ENCODE measurements at places on chromosomes 4 and X. TPM values are rescaled to one million over a fixed set of nuclear protein-coding genes. Genes with fewer than 3 reads are reported as not detected.

Gene RAB41
- not detected for polyA plus RNA-seq

DNA sequence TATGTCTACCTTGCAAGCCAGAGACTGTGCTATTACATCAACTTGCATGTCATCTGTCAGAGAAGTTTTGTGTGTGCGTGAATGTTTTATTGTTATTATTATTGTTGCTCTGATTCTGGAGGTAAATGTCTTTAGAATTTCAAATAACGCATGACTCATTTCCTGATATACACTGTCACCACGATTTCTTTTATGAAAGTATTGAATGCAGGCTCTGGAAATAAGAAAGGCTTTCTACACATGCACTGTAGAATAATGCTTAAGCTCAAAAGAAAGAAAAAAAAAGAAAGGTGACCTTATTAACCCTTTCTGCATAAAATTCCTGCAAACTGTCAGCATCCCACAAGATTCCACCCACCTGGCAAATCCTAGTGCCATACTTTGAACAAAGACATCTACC is 632.9 kb downstream of the ZNF674 start:
- DNase-seq, result no peak

- no peak for DNase-seq
Measured at GRCh38 chr4:67198727-67199126, 346.6 kb downstream of the CENPC start.

Gene MAGEA6
- not detected for polyA plus RNA-seq

Gene AREG
- polyA plus RNA-seq, result 1.6 TPM

GRCh38 chr4:11424000-11424399 is 4.7 kb downstream of the HS3ST1 start:
- DNase-seq, result peak; percentile 58

Gene KDR
- polyA plus RNA-seq, result 10.6 TPM

Gene GLRA3
- polyA plus RNA-seq, result not detected
